M059J (cell line): ENCODE measurements at places on chromosomes 4 and X. TPM values are rescaled to one million over a fixed set of nuclear protein-coding genes. Genes with fewer than 3 reads are reported as not detected.
A peak's percentile ranks its signal among the peaks of the same experiment; 100 is the strongest.

DNA sequence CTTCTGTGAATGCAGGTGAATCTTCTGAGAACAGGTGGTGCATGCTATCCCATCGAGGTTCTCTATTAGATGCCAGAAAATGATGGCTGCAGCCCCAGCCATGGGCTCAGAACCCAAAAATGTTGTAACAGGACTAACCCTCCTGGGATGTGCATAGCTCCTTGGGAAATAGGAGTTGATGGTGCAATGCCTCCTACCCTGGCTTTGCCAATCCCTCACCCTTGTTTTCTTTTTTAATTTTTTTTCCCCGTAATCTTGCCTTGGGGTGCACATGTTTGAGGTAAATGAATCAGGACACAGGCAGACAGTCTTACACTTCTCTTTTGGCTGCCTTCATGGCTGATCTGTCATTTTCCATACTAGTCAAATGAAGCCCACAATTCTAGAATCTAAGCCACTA, 96.6 kb downstream of the KIT start:
- DNase-seq = no peak

GRCh38 chr4:70559211-70559830, 32.7 kb upstream of the AMBN start:
- peak; percentile 55 for DNase-seq

DNA sequence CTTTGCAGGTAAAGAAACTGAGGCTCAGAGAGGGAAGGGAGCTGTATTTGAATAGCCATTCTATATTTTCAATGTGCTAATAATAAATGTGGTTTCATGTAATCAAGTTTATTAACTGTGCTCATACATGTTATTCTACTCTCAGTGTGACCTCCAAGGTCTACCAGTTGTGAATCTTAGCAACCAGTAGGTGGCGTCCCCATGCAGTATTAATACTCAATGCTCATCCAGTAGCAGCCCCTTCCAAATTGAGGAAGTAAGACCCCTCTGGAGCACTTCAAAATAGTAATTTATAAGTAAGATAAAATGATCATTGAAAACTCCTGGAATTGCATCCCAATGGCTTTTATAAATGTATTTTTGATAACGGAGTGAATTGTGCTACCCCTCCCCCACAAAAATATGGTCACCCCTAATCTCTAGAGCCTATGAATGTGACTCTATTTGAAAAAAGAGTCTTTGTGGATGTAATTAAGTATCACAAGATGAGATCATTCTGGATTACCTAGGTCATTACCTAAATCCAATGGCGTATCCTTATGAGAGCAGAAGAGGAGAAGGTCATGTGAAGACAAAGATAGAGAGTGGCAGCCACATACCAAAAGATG, 20.4 kb upstream of the SEPSECS start:
- DNase-seq = peak; percentile 36

MAGEA4 gene
- 0.10 and 0.64 TPM in 2 replicates for total RNA-seq

- no peak for DNase-seq
Measured at GRCh38 chrX:123647244-123647643, 85.6 kb downstream of the THOC2 start.

GRCh38 chr4:20384456-20384855, 132.8 kb downstream of the SLIT2 start:
- DNase-seq = no peak

DNA sequence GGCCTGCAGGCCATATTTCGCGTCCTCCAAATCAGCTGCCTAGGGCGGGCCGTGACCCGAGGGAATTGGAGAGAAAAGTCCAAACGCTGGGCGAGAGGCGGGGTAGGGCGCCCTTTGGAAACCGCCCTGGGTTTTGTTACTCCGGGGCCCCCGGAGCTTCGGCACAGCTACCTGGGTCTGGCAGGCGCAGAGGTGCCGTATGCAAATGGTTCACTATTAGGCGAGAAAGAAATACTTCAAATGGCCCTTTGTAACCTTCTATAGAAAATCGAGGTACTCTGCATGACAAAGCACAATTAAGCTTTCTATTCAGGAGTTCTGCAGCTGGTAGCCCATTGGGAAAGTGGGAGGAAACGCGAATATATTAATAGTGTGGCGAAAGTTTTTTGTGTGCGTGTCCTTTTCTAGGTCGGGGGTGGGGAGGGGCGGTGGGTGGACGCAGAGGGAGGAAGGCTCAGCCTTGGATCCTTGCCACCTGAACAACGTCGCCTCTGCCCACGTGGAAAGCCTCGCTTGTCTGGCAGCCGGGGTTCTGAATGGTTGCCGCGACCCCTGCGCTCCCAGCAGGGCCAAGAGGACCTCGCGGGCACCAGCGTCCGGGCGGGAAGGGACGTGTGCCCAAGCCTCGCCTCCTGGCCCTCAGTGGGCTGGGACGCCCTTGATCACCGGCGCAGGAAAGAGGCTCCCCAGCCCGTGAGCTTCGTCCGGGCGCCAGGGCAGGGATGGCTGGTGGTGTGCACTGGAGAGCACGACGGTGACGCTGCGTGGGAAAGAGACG, 9.5 kb downstream of the GSX2 start:
- no peak for DNase-seq

NFKB1 gene
- 13.7 and 22.3 TPM in 2 replicates for total RNA-seq

DNA sequence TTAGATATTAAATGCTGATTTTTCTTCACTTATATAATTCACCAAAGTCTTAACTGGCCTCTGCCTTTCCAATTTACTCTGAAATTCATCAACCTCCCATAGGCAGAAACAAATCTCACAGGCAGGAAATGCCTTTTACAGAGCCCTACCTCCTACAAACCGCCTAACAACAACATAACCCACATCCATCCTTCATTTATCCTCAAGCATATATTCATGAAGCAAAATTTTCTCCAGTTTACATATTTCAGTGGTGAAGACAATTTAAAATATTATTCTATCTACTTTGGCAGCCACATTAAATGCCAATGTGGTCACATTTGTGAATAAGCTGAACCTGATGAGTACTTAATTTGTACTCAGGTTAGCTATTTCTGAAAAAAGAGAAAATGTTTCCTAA, 30.3 kb downstream of the SEPSECS start:
- no peak for DNase-seq

MND1 gene
- total RNA-seq = 9.2 and 18.4 TPM in 2 replicates

DNA sequence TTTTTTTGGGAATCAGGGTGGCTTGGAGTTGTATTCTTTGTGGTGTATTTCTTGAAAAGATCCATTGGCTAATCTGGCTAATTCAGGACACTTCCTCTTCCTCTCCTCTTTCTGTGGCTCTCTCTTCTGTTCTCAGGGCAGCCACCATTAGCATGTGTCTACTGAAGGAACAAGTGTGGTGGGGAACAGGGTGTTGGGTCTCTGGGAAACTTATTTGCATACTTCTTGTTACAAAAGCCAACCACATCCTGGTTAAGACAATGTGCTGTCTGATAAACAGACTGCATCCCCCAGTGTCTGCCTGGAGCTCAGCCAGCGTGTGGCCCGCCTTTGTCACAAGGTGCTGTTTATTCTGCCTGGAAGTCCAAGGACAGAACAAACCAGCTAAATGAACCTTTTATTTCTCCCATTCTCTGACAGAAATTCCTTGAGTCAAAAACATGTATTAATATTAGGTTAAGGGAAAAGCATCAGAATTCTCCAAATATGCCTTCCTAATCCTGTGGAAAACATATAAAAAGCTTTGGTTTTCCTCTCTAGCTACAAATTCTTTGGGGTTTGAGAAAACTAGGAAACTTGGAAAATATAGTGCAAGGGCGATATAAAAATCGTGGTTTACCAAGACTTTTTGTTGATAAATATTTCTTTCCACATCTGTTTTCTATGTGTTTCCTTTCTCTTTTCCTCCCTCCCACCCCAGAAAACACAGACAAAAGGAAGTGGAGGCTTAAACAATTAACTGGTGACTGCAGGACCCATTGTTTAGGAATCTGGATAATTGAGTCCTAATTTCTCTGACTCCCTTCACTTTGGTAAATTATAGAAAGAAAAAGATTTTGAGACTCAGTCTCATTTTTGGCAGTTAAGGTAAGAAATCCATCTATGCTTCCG, 203.6 kb downstream of the SPRY1 start:
- DNase-seq = peak; percentile 55

- no peak for DNase-seq
Measured at GRCh38 chr4:11426003-11426402, 2.7 kb downstream of the HS3ST1 start.

- DNase-seq = peak; percentile 26
Measured at GRCh38 chrX:114162068-114162735, 421.7 kb upstream of the HTR2C start.

DNA sequence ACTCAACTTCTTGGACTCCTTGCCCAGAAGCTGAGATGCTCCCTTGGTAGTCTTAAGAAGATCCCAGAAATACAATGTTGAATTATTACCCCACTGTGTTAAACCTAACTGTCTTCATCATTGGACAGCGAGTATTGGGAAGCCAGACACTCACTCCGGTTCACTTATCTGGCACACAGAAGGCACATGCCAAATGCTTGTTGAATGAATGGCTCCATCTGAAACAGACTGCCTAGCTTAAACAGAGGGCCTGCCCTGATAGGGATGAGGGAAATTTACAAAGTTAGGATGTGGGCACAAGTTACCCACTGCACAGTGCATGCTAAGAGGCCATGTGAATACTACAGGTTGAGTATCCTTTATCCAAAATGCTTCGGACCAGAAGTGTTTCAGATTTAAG, 79.3 kb downstream of the RASL11B start:
- no peak for DNase-seq

DNA sequence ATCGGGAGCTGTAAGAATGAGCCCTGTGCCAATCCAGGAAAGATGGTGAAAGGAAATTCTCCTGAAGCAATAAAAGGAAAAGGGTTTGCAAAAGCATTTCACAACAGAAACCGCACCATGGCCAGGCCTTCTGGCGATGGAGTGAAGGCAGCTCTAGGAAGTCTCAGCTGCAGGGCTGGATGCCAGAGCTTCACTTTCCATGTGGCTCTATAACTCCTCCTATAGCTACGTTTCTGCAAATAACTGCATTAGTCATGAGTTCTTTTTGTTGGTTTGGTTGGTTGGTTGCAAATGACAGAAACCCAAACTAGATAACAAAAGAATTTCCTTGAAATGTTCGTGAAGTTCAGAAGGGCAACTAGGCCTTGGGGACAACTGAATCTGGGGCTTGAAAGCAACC, 84.6 kb downstream of the RELL1 start:
- peak; percentile 73 for DNase-seq

DNA sequence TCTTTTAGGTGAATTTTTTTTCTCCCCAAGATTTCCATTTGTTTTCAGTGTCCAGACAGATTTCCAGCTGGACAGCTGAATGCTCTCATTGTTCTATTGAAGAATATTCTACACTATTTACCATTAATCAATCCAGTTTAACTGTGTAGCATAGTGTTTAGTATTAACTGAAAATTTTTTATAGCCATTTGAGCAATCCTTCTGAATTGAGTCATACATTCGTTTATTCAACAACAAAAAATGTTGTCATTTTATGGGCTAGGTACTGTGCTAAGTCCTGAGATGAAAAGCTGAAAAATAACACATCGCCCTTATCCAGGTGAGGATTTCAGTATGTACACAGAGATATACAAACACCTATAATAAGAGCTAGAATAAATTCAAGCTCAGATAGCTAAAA, 223.3 kb downstream of the COL25A1 start:
- peak; percentile 1 for DNase-seq
